ENCODE measurements at places on chromosomes 3 and 15.

DNA sequence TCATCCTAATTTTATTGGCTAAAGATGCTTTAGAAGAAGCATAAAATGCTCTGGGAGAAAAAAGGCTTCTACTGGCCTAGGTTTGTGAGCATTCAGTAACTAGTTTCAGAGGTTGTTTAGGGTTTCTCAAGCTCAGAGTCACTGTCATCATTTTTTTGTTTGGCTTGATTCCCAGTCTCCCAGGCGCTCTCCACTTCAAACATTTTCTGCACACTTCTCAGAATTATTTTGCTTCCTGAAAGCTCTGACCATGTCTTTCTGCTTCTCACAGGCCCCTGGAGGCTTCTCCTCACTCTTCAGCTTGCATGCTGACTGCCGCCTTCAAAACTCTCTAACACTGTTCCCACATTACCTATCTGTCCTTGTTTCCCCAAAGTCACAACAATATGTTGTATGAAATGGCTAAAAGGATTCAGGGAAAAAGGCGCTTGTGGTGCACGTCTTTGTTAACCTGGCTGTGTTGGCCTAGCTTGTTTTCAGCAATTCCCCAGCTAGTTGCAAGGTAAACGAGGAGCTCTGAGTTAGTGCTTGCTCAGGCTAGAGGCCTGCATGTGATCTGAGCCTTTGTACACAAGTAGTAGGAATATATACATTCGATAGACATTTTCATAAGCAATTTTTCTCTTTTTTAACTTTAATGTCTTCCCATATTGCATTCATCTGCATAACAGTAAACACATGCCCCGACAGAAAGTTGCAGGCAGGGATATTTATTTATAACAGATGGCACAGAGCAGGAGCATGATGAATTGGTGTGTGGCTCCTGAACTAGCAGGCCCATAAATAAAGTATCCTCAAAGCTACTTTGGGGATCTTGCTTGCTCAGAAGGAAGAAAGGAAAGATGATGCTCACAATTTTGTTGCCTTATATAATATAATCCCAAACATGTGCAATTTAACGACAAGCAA is 129.2 kb upstream of the DPH6 start:
- DNase-seq: no peak

DNA sequence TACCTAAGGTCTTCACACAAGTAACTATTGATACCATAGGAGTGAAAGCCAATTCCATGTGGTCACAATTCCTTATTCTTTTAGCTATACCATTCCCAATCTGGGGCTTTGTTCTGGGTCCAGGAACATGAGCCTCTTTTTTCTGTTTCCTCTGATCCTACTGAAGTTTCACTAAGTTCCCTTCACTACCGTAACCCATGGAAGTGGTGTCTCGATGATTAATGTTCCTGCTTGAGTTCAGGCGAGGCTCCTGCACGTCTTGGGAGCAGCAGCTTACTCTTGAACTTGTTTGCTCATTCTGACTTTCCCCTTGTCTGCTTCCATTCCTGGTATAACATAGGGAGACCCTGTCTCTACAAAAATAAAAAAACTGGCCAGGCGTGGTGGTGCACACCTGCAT is 23.6 kb downstream of the ZNF592 start:
- no peak for DNase-seq

DNA sequence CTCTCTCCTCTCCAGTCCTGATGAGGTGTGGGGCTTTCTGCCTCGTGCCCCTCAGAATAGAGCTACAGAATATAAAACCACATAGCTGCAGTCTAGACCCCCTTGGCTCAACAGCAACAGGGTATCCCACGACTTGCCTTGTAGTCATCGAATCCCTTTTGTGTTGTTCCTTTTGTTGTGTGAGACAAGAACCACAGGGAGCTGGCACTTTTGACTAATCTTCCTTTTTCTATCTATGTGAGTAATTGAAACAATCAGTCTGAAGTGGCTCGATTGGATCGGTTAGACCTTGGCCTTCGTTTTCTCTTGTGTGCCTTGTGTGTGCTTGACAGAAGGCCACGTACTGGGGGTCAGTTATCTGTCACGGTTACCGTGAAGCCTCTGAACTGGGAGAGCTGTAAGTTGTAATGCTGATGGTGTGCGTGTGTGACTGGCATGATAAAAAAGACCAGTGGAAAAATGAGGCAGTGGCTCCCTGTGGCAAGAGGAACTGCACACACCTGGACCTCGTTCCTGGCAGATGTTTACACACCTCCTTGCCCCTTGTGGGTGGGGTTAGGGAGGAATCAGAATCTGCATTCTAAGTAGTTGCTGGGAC is 23.2 kb upstream of the IQCF6 start:
- DNase-seq: no peak

GRCh38 chr3:171718493-171719185 is 91.6 kb downstream of the PLD1 start:
- no peak for DNase-seq

GRCh38 chr3:25576831-25577454 is 87.8 kb downstream of the TOP2B start:
- DNase-seq: no peak

- no peak for DNase-seq
Observed at GRCh38 chr3:118990823-118991560, 43.7 kb downstream of the IGSF11 start.

DNA sequence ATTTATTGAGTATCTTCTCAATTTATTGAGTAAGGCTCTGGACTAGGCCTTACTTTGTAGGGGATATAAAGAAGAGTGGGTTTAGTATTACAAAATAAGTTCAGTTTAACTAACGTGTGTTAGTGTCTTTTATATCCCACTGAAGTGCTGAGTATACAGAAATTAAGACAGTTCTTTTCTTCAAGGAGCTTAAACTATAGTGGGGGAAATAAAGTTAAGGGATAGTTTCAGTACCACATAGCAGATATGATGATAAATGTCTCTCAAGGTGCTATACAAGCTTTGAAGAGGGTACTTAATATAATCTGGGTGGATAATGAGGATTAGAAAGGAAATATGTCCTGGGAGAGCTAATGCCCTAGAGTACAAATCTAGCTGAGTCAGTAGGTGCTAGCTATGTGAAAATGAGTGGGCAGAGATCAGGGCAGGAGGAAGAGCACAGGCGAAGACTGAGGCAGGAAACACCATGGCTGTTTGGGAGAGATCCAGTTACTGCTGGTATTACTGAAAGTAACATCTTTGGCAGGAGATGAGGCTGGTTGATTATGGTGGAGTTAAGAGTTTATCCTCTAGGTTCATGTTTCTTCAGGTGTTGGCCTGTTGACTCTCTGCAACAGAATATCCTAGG is 46.0 kb downstream of the TEX9 start:
- DNase-seq: no peak

GRCh38 chr3:23431764-23432163 is 228.6 kb downstream of the UBE2E2 start:
- DNase-seq: no peak

- no peak for DNase-seq
Observed at GRCh38 chr3:172323894-172324610, 124.2 kb downstream of the GHSR start.

Data from stimulated activated CD4-positive, alpha-beta T cell treated with anti-CD3 and anti-CD28 coated beads, Interleukin-1b, Interleukin-23, amount 100 ng/mL, for 4 hours (primary cell).